Pericardium fibroblast (primary cell): ENCODE measurements at places on chromosomes 2 and 18. TPM values are rescaled to one million over a fixed set of nuclear protein-coding genes. Genes with fewer than 3 reads are reported as not detected.

Gene GAREM2
- total RNA-seq = 2.8 and 4.7 TPM in 2 replicates

Gene ANKRD30BL
- total RNA-seq = not detected in 2 replicates

Gene DPY30
- total RNA-seq = 51.3 and 76.3 TPM in 2 replicates

Gene DYNAP
- not detected in 2 replicates for total RNA-seq

Gene PSMA8
- total RNA-seq = not detected in 2 replicates

Gene GPR39
- total RNA-seq = 0.12 and 0.94 TPM in 2 replicates

Gene CCDC148
- total RNA-seq = 0.09 and 0.23 TPM in 2 replicates
